ENCODE measurements at places on chromosomes 4 and X.

DNA sequence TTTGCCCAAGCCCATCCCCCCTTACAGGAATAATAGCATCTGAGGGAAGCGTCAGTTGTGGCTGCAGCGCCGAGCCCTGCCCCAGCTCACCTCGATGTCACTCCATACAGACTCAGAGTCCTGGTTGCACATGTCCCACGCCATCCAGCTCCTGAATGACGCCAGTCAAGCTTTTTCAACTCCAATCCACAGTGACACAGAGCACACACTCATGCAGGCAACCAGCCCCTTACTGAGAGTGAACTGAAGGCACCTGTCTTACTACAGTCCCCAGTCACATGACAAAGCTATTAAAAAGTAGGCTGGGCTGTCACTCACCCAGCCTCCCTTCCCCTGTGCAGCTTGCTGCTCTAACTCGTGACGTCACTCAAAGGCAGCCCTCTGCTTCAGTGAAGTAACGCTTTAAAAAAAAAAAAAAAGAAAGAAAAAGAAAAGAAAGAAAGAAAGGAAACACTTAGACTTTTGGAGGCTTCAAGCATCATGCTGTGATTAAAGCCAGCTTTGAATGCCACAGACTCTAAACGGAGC lies at the start of gene PPARGC1A:
TSS of gene PPARGC1A (minus strand) at position 234 of the 528 bp plus-strand sequence. CDS start at position 144, 90 bp downstream.
- DNase-seq: no peak

- DNase-seq: no peak
Measured at GRCh38 chrX:150767475-150768131, 74.4 kb downstream of the MTMR1 start.

- DNase-seq: no peak
Measured at GRCh38 chr4:148651991-148652390, 209.8 kb upstream of the NR3C2 start.

DNA sequence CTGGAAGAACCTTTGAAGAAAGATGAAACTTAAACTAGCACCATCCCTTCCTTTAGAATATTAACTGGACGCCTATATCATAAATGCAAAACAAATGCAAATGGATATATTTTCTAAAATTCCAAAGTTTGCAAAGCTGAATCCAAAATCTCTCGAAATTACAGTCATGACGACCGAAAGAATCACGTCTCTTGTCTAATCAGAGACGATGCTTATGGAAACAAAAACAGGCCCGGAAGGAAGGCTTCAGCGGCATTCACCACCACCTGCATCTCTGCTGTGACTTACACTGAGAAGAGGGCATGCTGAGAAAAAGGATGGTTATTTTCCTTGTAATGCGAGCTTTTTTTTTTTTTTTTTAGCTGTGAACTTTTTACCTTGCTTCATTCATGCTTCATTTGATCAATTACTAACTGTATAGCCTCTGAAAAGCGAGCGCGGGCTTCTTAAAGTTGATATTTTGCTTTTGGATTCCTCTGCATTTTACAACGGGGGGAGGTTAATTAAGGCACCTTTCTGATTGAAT lies 209.3 kb downstream of the SOWAHB start:
- no peak for DNase-seq

DNA sequence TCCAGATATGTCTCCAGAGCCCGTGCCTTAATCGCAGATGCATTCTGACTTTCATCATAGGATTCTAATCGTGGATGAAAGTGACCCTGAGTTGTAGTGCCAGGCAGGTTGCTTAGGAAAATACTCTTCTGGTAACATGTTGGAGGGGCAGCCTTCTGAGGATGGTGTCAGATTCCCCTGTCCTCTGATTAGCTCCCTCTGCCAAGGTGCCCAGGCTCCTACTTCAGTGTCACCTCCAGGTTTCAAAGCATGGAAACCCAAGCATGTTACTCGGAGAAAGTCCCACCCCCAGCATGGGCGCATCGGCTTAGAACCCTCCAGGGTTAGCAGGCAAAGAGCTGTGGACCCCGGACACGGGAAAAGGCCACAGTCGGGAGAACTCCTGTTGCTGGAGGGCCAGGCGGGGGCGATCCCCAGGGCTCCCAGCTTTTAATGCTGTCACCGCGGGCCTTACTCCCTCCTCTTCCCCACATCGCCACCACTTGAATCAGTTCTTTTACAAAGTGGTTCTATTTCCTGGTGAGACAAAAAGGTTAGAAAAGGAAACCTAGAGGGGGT lies 44.5 kb downstream of the TRIM2 start:
- no peak for DNase-seq

DNA sequence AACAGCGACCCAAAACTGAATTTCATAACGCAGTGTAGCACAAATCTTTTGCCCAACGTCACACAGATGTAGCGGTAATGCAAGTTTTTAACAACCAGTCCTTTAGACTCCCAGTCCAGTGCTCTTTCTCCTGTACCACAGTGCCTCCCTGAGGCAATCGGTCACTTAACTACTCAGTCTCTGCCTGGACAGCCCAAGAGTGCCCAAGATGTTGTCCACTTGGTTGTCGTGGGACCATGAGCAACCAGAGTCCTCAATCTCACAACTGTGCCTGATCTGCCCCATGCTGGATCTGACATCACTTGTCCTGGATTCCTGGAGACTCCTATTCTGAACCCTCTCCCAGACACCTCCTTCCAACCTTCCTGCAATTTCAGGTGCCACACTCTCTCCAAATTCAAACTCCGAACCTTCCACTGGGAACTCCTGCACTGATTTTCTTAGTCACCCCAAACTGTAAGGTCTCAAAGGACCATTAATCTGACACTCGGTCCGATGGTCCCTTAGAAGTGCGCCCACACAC lies 702 bp downstream of the MMGT1 start:
- no peak for DNase-seq

GRCh38 chrX:63050225-63050624 lies 300.9 kb downstream of the SPIN4 start:
- no peak for DNase-seq

GRCh38 chr4:150852216-150852615 lies 162.9 kb downstream of the LRBA start:
- no peak for DNase-seq

- no peak for DNase-seq
Measured at GRCh38 chr4:125121581-125121980, 193.2 kb upstream of the FAT4 start.
